CD8-positive, alpha-beta memory T cell (primary cell): ENCODE measurements at places on chromosomes 5 and 9.
A peak's percentile ranks its signal among the peaks of the same experiment; 100 is the strongest.

DNA sequence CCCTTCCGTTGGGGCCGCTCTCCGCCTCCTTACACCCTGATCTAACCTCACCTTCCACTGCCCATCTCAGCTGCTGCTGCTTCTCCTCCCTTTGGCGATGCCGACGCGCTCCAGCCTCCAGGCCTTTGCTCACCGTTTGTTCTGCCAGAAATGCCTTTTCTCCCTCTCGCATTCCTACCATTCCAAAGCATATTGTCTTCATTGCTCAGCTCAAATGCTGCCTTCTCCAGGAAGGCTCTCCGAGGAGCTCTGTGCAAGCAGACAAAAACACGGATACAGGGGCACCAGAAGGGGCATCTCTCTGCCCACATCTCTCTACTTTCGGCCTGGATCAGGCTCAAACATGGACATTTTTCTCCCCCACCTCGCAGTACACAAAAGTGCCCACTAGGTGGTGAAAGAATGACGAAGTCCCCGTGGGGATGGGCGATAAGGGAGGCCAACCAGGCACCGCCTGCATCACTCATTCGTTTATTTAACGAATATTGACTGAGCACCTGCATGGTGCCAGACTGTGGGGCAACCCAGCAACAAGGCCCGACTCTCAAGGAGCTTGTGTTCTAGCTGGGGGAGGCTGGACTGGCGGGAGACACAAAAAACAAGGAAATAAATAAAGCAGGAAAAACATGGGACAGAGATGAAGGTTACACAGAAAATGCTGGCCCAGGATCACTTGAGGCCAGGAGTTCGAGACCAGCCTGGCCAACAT is 7.3 kb upstream of the GRHPR start:
- peak; percentile 79 for DNase-seq

DNA sequence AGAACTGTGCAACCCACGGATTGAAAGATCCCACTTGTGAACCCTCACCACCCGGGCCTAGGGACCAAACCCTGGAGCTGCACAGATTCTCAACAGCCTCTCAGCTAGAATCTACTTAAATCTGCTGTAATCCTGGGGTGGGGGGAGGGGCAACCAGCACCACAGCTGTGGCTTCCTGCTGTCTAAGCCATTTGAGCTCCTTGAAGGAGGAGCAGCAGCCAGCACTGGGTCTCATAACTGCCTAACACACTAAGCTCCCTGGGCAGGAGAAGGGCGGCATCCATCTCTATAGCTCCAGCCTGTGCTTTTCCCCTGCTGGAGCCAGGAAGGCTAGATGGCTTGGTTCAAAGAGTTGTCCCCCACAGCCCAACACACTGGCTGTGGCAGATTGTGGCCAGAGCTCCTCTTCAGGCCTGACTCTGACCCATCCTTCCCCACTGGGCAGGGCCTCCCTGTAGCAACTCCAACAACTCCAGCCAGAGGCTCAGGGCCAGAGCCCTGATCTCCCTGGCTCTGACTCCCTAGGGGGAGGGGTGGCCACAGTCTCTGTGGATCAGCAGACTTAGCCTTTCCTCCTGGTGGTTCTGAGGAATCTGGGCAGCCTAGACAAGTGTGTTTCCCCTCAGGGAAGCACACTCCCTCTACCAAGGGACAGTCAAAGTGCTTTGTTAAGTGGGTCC is 72.0 kb upstream of the C9orf72 start:
- DNase-seq: no peak

DNA sequence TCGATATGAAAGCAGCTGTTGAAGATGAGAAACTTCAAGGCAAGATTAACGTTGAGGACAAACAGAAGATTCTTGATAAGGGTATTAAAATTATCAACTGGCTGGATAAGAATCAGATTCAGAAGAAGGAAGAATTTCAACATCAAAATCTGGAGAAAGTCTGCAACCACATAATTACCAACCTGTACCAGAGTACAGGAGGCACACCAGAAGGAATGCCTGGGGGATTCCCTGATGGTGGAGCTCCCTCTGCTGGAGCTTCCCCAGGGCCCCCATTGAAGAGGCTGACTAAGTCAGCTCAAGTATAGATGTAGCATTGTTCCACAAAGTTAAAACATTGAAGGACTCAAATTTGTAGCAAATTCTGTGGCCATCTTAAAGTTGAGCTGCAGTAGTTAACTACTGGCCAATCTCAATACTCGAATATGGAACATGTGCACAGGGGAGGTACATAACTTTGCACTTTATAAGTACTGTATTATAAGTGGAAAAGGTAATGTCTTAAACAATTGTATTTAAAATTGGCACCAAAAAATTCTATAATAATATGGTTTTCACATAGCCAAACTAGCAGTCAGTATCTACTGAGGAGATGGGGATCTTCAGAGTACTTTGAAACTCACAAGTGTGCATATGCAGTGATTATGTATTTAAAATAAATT is 237.5 kb downstream of the CHSY3 start:
- DNase-seq: no peak

DNA sequence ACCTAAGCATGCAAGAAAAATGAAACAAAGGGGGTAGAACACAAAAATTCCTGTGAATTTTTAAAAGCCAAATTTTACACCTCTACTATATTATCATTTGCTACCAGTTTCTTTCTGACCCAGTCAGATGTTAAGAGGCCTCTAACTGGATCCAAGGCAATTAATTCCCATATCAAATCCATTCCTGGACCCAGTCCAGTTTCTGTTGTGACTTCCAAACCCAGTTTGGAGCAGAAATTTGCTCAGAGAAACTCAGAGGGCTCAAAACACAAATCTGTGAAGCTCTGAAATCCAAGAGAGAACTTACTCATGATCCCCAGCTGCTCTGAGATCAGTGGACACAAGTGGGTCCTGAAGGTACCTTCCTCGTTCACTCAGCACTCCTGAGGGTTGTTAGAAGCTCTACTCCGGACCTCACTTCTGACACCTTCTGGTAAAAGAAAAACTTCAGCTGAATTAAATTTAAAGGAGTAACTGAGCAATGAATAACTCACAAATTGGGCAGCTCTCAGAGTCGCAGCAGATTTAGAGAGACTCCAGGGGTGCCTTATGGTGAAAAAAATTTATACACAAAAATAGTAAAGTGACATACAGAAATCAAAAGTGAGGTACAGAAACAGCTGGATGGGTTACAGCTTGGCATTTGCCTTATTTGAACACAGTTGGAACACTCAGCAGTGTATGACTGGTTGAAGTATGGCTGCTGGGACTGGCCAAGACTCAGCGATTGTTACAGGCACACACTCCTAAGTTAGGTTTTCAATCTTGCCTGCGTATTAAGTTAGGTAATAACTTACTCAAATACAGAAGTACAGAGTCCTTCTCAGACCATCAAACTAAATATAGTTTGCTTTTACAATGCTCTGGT is 32.4 kb downstream of the INSL4 start:
- no peak for DNase-seq

GRCh38 chr9:69671879-69672595 is at the start of gene APBA1:
TSS of gene APBA1 (minus strand) at chr9:69672371.
- DNase-seq: peak; percentile 33

DNA sequence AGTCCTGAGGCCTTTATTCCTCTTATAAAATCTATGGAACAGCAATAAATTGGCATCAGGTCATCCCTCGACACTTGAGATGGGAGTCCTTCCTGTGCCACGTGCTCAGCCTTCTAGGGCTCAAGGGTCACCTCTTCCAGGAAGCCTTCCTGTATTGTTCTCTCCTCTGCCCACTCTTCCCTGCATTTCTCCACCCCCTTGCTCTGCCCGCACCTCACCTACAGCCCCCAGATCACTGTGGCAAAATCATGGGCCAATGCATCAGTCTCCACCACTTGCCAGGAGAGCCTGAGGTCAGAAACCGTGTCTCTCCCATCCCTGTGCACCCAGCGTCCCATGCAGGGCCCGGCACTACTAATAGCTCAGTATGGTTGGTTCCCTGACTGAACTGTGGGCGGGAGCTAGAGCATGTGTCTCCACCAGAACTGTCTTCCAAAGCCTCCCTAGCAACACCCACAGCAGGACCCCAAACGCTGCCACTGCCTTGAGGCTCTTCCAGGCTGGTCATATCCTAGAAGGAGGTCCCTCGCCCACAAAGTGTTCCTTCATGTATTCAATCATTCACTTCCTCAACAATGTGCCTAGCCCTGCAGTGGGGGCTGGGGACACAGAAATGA is 13.5 kb downstream of the DUSP1 start:
- DNase-seq: no peak

GRCh38 chr9:4442806-4443205 is 47.5 kb upstream of the SLC1A1 start:
- no peak for DNase-seq

DNA sequence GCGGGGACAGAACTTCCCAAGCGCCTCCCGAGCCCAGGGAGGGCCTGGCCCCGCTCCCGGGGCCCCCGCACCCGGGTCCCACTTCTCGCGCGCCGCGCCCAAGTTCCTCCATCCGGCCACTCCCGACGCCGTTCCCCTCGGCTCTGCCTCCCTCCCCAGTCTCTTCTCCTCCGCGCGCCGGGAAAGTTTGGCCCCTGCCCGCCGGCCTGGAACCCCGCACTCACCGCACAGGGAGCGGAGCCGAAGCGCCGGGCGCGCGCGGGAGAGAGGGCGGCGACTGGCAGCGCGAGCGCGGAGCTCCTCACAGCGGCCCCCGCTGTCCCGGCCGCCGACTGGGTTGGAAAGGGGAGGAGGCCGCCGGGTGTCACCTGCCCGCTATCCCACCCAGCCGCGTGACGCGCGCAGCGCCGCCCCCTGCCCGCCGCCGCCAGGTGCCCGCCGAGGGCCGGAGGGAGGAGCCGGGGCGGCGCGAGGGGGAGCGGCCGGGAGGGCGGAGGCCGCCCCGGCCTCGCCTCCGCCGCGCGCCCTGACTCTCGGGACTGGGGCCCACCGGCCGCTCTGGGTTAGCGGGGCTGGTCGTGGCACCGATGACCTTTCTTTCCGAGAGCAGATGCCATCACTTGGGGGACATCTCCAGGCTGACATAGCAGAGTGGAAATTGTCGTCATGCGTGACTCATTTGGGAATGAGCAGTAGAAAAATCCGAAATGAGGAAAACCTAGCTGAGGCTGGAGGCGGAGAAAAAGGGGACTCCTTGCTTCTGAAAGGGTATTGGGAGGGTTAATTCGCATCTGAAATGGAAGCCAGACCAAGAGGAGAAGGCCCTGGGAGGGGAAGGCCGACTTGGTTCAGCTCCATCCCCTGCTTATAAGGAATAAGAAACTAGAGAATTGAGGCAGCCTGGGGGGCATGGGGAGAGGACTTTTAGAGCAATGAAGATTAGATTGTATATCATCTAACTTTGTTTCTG is at the start of gene ELOVL7:
TSS of gene ELOVL7 (minus strand) at position 334 of the 970 bp plus-strand sequence. CDS start 56,872 bp downstream, outside the sequence.
- DNase-seq: no peak

DNA sequence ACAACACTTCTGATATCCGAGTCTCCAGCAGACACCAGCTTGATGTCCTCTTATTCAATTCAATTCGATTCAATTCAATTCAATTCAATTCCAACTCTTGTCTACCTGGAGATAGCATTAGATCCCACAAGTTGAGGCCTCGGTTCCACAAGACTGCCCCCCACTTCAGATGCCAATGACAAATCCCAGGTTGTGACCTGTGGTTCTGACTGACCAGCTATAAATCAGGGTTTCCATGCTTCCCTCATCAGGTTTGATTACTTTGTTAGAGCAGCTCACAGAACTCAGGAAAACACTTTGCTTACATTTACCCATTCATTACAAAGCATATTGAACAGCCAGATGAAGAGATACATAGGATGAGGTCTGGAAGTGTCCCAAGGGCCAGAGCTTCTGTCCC is 82.6 kb downstream of the ALDH7A1 start:
- no peak for DNase-seq

GRCh38 chr5:107135391-107135790 is 535.3 kb downstream of the EFNA5 start:
- DNase-seq: no peak

DNA sequence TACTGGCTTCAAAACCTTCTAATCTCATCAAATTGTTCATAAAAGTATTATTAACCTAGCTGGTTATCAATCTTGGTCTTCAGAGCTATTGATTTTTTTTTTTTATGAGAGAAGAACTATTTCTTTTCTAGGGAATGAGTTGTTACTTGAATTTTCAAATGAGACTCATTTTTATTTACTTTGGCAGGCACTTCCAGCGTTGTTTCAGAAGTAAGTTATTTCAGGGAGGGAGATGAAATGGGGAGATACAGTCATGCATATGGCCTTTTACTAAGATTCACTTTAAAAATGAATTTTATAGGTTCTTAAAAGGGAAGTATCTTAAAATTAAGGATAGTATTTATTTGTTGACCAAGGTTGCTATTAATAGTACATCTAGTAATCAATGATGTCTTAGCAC is 129.6 kb downstream of the IZUMO3 start:
- no peak for DNase-seq

DNA sequence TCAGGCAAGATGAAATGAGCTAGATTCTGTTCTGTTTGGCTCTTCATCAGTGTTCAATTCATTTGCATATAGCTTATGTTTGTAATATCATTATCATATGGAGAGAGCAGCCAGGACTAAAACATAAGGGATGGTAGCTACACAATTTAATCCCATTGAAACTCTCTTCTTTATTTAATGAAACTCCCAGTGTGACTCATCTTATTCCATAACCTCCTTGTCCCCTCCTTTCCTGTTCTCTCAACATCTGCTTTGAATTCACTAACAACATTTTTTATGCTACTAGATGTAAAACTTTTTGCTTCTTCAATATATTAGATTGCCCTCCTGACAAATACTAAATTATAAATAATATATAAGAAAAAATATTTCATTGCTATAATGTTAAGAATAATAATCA is 1823.4 kb downstream of the MAT2B start:
- DNase-seq: no peak

- DNase-seq: no peak
Measured at GRCh38 chr9:135901031-135901758, 6.2 kb downstream of the CAMSAP1 start.

DNA sequence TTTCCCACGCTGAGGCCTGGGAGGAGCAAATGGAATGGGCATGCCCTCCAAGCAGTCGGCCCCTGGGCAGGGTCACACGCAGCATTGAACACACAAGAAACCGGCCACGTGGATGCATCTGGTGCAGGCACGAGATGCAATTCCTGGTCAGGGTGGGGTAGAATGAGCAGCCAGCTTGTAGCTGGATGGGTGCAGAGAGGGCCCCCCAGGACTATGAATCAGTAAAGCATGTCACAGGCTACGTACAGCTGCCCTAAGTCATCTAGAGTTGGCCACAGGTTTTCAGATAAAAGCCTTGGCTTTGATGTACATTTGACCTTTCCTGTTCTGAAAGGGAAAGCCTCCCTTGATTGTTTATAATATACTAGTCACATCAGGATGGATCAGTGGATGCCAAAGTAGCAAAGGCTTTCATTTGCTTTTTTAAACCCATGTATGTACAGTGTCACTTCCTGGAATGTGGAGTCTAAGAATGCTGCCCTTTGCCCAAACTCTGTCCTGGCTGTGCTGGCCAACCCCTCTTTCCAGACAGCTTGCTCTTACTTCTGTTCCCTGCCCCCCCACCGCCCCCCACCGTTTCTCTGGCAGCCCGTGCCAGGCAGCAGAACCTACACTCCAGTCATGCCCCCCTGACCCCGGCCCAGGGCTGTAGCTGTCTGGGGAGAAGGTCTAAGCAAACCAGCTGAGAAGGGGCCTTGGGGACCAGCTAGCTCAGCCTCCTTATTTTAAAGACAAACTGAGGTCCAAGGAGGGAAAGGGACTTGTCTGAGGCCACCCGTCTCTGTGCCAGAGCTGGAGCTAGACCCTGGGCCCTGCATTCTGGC is 169.2 kb downstream of the HSPA4 start:
- no peak for DNase-seq

- DNase-seq: no peak
Measured at GRCh38 chr9:93952784-93953495, 2.2 kb downstream of the BARX1 start.

- DNase-seq: no peak
Measured at GRCh38 chr9:127444921-127445850, 6.0 kb downstream of the RPL12 start.
